ENCODE measurements at places on chromosomes 2 and 18.

DNA sequence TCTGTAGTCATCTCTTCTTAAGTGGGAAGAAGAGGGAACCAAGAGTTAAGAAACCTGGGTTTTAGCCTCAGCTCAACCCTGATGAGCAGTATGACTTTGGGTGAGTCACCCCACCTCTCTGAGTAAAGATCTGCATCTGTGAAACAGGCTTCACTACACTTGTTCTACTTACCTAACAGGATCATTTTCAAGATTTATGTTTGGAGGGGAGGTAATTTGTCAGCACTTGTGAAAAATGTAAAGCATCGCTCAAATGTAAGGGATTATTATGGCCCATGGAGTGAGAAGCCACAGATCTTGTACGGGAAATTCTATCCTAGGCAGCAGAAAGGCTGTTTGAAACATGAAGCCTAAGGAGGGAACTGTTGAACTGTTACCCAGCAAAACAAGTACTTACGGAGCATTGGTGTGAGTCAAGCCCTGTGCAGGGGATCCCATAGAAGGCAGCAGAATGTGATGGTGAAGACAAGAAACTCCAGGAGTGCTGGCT, 160.6 kb downstream of the PRKCE start:
- no peak for DNase-seq

- no peak for DNase-seq
Observed at GRCh38 chr2:12257476-12257875, 459.3 kb upstream of the TRIB2 start.

DNA sequence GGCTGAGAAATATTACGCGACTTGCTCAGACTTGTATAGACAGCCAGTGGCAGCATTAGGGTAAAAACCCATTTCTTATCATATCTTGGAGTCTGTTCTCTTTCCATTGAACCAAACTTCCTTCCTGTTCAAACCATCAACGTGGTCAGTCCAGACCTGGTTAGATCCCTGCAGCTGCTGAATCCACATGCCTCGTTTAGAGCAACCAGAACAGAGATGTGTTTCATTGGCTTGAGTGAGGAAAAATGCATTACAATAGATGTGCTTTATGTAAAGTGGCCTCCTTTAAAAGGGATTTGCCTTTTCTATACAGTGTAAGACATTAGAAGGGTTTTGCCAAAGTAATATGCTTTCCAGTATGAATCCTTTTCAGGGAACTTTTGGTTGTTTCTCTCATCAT, 232.4 kb downstream of the MEIS1 start:
- no peak for DNase-seq

GRCh38 chr2:191565647-191566198, 112.2 kb upstream of the NABP1 start:
- no peak for DNase-seq

DNA sequence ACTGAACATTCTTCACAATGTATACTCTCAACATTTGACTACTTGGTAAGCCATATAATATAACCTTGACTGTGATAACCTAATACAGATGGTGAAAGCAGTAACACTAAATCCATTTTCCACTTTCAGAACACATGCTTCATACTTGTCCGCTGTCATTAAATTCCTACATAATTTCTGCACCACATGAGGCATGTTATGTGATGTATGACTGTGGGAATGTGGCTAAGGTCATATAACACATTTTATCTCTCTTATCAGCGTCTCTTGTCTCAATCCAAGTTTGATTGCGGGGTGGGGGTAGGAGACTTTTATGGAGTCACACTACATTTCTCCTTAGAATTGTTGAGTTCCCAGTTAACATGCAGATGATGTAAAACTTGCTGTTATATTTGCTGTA, 110.9 kb downstream of the MTCL1 start:
- DNase-seq = no peak

DNA sequence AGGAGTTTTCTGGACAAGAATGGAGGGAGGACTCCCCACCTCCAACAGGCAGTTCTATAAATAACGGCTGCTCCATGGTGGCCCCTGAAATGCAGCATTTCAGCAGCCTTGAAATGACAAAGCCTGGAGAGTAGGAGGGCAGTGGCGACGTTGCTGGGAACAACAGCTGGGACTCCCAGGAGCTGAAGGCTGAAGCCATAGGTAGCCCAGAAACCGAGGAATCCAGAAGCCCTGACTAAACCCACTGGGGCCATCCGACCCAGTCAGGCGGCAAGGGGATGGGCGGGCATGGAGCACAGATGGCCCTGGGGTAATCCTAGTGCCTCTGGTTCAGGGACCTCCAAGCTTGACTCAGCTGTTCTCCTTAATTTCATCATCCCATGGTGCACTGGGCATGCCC, 9.0 kb downstream of the PRKAG3 start:
- DNase-seq = no peak

DNA sequence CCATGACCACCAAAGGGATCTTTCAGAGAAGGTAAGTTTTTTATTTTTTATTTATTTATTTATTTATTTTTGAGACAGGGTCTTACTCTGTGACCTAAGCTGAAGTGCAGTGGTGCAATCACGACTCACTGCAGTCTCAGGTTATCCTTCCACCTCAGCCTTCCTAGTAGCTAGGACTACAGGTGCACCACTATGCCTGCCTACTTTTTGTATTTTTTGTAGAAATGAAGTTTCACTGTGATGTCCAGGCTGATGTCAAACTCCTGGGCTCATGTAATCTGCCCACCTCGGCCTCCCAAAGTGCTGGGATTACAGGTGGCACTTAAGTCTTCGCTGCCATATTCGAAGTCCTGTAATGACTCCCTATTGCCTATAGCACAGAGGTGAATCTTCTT, 342.5 kb downstream of the CYRIA start:
- DNase-seq = no peak

DNA sequence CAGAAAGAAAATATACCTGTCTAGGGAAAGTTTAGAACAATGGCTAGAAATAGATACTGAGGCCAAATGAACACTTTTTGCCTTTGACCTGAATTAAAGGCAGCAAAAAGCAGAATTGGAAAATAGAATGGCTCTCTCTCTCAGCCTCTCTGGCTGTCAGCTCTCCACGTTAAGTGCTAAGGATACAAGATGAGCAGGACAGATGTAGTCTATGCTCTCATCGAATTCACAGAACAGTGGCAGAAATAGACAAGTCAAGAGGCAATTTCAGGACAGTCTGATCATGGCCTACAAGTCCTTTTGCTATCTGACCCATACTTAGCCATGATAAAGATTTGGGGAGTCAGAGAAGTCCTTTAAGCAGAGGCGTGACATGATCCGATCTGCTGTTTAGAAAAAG, 120.2 kb upstream of the CREB1 start:
- no peak for DNase-seq

- no peak for DNase-seq
Observed at GRCh38 chr2:236781933-236782816, 212.6 kb downstream of the ACKR3 start.

DNA sequence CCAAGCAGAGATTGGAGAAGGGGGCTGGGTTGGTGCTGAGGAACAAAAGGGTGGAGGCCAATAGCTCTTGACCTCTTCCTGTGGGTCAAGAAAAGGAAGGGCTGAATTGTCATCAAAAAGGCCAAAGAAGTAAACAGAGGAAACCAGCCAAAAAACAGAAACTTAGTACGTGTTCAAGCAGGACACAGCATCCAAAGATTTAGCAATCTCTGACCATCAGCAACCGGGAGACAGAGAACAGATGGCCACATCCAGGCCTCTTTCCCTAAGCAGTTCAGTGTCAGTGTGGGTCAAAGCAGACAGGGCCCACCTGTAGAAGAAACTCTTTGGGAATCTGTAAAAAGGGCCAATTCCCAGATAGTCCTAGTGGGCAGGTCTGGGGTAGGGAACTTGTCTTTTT, 2.9 kb downstream of the DNPEP start:
- DNase-seq = no peak

- no peak for DNase-seq
Observed at GRCh38 chr2:26696351-26696816, 3.9 kb downstream of the KCNK3 start.

DNA sequence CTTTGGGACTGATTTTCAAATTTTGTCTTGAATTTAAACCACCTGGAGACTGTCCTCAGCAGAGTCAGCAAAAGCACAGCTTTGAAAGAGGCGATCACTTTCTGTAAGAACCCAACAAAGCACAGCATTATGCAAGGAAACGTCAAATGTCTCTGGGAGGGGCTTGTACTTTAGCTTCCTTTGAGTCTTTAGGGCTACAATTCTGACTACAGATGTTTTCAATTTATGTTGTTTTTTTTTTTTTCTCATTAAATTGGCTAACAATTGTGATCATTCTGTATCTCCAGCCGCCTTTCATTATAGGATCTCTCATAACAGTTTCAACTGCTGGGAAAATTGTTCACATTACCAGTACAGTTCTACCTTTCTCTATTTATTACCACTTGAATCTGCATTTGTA, 48.3 kb downstream of the COL3A1 start:
- DNase-seq = no peak

GRCh38 chr2:134277223-134277622, 23.4 kb downstream of the MGAT5 start:
- no peak for DNase-seq

GRCh38 chr2:111046670-111047069, 74.0 kb upstream of the BCL2L11 start:
- DNase-seq = no peak

- DNase-seq = no peak
Observed at GRCh38 chr2:207697411-207697810, 14.0 kb upstream of the CCNYL1 start.

GRCh38 chr2:99403524-99403923, 66.3 kb downstream of the EIF5B start:
- no peak for DNase-seq

DNA sequence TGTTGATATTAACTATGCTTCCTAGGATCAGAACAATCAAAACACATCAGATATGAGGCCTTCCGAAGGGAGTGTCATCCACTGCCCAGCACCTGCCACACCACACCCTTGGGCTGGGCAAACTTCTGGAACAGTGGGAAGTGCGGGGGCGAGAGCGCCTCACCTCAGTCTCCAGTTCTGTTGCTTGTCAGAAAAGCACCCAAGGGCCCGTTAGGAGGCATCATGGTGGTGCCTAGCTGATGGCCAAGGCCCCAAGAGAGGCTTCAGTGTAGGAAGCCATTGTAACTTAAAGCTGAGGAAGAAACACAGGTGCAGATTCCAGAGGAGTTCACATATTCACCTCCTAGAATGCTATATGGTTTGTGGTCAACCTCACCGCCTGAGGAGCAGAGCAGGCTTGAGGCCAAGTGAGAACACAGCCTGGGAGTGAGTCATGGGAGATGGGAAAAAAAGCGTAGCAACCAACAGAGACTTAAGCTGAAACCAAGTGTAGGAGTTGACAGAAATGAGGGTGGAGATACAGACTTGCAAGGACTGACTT, 85.1 kb upstream of the ATL2 start:
- DNase-seq = no peak

- DNase-seq = no peak
Observed at GRCh38 chr18:78245451-78245850, 734.2 kb upstream of the SALL3 start.

DNA sequence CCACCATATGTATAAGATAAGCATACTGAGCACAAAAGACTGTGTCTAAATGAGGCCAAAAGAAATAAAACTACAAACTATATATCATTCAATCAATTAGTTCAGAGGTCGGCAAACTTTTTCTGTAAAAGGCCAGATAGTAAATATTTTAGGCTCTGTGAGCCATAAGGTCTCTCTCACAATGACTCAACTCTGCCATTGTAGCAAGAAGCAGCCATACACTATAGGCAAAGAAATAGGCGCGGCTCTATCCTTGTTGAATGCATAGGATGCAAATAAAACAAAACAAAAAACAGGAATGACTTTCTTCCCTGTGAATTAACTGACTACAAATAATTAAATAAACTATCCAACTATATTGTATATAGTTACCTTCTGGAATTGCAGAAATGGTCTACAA, 8.6 kb upstream of the CCDC88A start:
- no peak for DNase-seq

GRCh38 chr18:8229787-8230186, 379.4 kb upstream of the RAB12 start:
- DNase-seq = no peak

GRCh38 chr2:206984206-206984605, 44.9 kb downstream of the CPO start:
- DNase-seq = no peak

DNA sequence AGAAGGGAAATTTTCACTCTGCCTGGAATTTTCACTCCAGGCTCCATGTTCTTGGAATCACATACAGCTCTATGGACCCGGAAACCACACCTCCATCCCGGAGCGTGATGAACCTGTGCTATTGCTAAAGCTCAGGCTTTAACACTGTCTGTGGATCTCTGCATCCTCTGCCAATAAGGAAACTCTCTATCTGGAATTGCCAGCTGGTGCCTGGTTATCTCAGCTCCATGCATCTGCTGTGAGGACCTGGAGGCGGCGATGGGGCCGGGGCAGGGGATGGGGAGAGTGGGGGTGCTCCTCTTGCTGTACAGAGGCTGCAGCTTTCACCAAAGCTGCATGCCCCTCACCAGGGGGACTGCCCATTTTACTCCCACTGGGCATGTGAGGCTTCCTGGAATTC, 754.0 kb upstream of the SOX11 start:
- DNase-seq = no peak

DNA sequence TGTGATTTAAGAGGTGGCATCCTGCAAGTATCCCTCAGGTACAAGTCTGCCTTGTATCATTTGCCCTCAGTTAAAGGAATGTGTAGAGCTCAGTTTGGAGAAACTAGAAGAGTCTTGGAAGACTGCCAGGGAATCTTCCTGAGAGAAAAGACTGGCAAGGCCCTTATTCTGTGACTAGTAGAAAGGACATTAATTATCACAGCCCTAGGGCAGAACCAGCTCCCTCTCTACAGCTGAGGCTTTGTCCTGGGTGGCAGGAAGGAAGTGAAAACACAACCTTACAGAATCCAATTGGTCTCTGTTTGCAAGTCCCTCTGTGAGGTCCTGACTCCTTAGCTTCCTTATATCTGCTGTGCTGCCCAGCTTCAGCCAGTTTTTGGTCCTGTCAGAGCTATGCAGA, 385.9 kb upstream of the CYRIA start:
- DNase-seq = no peak

- DNase-seq = no peak
Observed at GRCh38 chr18:36572135-36572856, 256.5 kb downstream of the TPGS2 start.

- no peak for DNase-seq
Observed at GRCh38 chr2:120246546-120247300, 5.9 kb upstream of the RALB start.

DNA sequence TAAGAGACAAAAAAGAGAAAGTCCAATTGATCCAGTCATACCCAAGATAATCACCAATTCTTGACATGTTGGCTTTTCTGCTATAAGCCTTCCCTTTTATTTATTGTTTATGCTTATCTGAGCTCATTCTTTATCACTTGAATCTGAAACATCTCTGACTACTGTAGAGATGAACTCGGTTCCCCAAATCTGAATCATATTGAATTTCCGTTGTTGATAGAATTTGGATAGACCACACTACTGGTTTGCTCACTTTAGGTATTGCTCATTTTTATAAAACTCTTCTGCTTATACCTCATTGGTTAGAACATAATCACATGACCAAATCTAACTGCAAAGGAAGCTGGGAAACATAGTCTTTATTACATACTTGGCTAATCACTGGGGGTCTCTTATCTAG, 236.9 kb downstream of the TRIB2 start:
- no peak for DNase-seq

All from CD4-positive, alpha-beta T cell treated with Interleukin-6 at 100 ng/mL for 8 hours (primary cell).